ENCODE measurements at places on chromosomes 1 and 21.

DNA sequence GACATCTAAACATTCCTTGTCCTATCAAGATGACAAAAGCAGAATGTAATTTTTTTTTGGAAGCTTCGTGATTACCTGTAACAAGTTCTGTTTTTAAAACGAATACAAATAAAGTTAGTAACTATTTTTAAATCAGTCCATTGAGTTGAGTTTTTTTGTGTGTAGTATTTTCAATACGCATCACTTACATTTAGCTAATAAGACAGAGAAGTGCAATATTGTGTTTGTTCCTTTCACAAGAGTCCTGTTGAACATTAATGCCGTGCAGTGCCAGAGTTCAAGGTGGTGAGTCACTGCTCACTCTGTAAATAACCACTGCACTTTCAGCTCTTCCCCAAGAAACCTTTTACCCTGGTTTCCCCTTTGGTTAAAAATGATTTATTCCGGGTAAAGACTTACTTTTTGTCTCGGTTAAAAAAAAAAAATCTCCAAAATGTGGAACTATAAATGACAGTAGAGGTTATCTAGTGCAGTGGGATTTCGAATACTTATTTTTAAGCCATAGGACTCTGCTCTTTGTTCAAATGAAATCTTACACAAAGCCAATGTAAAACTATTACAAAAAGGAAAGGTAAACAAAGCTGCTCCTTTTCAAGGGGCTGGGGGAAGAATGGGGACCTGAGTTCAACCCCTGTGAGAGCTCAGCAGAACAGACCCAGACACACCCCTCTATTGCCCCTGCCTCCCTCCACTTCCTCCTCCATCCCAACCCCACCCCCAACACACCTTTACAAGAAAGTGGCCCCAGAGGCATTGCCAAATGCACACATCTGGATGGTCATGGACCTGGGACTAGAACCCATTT, 14.8 kb upstream of the NCMAP start:
- DNase-seq = no peak

GRCh38 chr1:154623358-154623757, 15.4 kb upstream of the ADAR start:
- no peak for DNase-seq

- DNase-seq = no peak
Observed at GRCh38 chr1:93631626-93632365, 49.8 kb downstream of the BCAR3 start.

- peak; percentile 59 for DNase-seq
Observed at GRCh38 chr1:170670802-170671628, 7.1 kb downstream of the PRRX1 start.

DNA sequence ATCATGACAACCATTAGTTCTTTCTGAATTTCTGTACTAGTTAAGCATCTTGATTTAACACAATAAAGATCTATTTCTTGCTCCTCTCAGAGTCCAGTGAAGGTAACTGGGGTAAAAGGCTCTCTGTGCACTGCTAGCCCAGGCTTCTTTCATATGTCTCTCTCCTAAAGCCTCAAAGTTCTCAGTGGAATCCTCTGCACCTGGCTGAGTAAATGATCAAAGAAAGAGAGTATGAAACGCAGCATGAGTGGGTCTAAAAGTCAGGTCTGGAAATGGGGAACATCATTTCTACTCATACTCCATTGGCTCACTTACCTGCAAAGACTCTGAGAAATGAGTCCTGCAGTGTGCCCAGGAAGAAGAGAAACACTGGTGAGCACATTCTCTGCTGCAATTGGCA, 418.5 kb downstream of the PTPRC start:
- no peak for DNase-seq
